ENCODE measurements at places on chromosomes 11 and 22. TPM values are rescaled to one million over a fixed set of nuclear protein-coding genes. Genes with fewer than 3 reads are reported as not detected.

Gene DDTL
- 3.5 TPM for total RNA-seq

GRCh38 chr22:45425101-45425500 lies 11.6 kb downstream of the RIBC2 start:
- no peak for DNase-seq

DNA sequence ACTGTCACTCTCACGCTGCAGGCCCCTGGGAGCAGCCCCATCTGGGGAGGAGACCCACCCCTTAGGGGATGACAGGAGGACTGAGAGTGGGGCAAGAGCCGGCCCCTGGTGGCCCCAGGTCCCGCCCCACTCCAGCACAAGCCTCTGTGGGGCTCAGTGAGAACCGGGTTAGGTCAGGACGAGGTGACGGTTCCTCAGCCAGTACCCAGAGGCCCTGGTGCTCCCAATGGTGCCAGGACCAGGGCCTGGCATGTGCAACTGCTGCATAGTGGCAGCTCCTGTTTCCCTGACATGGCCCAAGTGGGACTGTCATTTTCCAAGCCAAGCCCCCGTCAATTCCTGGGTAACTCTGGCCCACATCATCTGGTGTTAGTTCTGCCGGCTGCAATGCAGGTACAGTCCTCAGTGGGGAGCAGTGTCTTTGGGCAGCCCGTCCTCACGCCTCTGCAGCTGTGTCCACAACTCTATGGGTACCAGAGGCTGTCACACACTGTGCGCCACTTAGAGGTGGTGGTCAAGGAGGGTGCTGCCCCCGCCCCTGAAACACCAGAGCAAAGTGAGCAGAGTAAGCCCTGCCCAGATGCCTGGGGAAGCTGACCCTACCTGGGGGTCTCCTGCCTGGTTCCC lies 15.9 kb downstream of the CHID1 start:
- DNase-seq = no peak

DNA sequence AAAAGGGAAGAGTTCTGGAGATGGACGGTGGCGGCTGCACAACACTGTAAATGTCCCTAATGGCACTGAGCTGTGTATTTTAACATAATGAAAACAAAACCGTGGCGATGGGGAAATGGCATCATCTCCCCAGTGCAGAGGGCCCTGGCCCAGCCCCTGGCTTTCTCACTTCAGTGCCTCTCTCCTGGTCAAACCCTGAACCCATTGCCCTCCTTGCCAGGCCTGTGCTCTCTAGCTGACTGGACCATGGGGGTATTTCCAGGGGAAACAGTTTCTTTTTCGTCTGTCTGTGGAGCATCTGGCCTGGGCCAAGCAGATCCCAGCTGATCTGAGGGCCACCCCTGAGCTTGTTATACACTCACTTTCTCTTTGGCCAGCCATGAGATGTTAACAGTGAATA lies 17.4 kb upstream of the NAP1L4 start:
- peak; percentile 50 for DNase-seq

DNA sequence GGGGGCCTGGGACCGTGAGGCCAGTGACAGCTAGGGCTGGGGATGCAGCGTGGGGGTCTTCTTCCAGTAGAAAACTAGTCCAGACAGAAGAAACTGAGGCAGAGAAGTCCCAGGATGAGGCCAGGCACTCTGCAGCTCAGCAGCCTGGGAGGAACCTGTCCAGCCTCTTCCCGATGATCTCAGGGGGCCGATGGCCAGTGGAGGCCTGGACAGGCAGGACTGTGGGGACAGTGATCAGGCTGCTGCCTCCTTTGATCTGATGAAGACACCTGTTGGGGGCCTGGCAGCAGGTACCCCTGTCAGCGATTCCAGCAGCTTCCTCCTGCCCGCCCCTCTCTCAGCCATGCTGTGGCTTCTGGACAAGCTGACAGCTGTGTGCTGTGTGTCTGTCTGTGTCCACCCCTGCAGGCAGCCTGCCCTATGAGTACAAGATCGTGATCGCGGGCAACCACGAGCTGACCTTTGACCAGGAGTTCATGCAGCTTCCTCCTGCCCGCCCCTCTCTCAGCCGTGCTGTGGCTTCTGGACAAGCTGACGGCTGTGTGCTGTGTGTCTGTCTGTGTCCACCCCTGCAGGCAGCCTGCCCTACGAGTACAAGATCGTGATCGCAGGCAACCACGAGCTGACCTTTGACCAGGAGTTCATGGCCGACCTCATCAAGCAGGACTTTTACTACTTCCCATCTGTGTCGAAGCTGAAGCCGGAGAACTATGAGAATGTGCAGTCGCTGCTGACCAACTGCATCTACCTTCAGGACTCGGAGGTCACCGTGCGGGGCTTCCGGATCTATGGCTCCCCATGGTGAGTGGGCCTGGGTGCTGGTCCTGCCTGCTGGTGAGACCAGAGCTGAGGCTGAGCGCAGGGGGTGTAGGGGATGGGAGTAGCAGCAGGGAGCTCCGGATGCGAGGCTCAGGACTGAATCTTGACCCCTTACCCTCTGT lies 62.6 kb downstream of the MPPED1 start:
- peak; percentile 65 for DNase-seq

DNA sequence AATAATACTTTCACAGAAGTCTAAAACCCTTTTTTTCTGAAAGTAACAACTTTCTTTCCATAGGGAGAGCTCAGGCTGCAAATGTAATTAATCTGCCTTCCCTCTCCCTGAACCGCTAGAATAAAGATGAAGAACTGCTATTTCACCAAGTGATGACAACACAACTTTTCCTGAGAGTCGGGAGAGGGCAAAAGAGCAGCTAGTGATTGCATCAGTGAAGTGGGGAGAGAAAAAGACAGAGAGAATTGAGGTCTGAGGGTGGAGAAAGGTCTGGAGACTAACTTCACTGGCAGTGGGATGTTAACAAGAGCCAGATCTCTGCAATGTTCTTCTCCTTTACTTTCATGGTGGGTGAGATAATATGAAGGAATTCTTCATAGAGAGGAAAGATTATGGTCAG lies 10.9 kb upstream of the MPEG1 start:
- DNase-seq = no peak

- DNase-seq = no peak
Measured at GRCh38 chr11:14657841-14658240, 14.2 kb downstream of the PDE3B start.

Data from cardiac septum (tissue), 1 donor.